ENCODE measurements at places on chromosomes 16 and 17.

GRCh38 chr17:45436625-45437464 lies 4.2 kb upstream of the ARHGAP27 start:
- DNase-seq = no peak

- DNase-seq = no peak
These were observed 5.5 kb downstream of the VPS4A start for GRCh38 chr16:69316595-69317034.

- DNase-seq = no peak
These were observed 936.1 kb upstream of the SOX9 start for GRCh38 chr17:71184716-71185115.

GRCh38 chr17:28891201-28891600 lies 6.3 kb downstream of the FLOT2 start:
- DNase-seq = no peak

- DNase-seq = no peak
These were observed 9.1 kb upstream of the CRISPLD2 start for GRCh38 chr16:84810518-84811273.

GRCh38 chr16:50696126-50696525 lies 2.7 kb downstream of the NOD2 start:
- no peak for DNase-seq

All from forelimb muscle (tissue), 1 donor.